ENCODE measurements at places on chromosomes 2 and 18.

DNA sequence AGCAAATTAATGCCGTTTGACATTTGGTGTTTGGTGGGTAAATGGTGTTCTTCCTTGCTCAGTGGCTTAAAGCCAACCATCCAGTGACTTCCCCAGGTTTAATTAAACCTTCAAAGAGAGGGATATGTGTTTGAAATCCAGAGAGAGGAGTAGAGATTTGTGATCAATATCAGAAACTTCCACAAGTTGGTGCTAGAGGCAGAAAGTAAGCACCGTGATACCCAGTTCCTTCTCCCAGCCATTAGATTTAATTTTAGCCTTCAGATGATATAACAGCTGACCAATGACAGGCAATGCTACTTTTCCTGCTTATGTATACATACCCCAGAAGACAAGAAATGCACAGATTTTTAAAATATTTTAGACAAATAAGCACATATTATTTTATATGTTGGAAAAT is 398.5 kb downstream of the CDH2 start:
- no peak for DNase-seq

- DNase-seq = no peak
These were observed 30.2 kb downstream of the ADI1 start for GRCh38 chr2:3488855-3489763.

- DNase-seq = no peak
These were observed 1329.5 kb downstream of the LRP1B start for GRCh38 chr2:140801311-140801710.

DNA sequence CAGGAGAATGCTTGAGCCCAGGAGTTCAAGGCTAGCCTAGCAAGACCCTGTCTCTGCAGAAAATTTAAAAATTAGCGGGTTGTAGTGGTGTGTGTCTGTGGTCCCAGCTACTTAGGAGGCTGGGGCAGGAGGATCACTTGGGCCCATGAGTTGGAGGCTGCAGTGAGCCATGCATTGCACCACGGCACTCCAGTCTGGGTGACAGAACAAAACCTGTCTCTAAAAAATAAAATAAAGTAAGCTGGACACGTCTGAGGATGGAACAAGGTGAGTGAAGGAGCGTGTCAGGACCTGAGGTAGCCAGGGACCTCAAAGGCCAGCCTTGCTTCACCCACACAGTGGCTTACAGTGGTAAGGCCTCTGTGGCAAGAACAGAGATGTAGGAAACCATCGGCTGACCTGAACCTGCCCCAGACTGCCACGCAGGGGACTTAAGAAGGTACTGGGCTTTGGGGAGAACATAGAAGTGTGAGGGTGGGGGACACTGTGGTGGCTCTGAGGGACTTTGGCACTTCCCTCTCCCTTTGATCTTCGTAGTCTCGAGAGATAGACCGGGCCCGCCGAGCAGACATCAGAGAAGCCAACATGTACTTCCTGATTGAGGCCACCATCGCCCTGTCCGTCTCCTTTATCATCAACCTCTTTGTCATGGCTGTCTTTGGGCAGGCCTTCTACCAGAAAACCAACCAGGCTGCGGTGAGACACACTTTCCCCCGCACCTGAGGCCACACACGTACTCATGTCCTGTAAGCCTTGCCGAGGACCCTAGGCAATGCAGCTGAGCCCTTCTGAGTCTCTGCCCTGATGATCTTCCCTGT is 7.5 kb downstream of the SLC11A1 start:
- DNase-seq = no peak

GRCh38 chr2:232480201-232481190 is 7.1 kb downstream of the ECEL1 start:
- DNase-seq = no peak

DNA sequence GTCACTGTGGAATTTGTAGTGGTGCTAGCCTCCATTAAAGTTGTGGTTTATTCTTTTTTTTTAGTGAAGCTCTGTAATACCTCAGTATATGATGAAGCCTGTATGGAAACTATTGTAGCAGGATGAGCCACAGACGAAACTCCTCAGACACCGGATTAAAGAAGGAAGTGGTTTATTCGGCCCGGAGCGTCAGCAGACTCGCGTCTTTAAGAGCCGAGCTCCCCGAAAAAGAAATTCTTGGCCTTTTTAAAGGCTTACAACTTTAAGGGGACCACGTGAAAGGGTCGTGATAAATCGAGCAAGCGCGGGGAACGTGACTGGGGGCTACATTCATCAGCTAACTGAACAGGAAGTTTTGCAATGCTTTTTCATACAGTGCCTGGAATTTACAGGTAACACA is 8.1 kb upstream of the CCL20 start:
- DNase-seq = no peak

DNA sequence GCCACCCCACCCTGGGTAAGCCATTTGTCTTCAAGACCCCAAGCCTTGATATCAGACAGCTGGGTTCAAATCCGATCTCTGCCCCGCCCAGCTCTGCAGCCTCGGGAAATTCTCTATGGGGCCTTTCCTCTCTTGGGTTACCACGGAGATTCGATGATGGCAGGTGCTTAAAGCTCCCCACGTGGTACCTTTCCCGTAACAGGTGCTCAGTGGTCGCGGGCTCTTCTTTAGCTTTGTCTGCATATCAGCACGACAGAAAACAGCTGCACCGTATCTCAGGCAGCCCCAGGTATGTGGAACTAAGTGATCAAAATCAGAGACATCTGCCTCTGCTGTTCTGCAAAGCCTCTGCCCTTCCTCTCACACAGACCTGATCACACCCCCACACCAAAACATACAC is 37.4 kb downstream of the TTC32 start:
- DNase-seq = no peak

DNA sequence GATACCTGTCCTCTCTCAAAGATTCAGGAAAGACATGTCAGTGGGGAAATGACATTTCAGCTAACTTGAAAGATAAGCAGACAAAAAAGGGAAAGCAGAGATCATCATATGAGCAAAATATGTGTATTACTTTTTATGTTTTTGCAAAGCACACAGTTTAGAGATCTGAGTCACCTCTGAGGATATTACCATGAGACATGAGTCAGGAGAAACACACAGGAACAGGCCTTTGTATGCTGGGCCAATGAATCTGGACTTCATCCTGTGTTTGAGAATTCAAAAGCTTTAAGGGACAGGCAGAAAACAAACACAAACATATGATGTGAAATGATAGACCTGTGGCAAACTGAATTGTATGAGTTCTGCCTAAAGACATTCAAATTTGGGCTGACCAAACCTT is 306.0 kb upstream of the EPC2 start:
- no peak for DNase-seq

DNA sequence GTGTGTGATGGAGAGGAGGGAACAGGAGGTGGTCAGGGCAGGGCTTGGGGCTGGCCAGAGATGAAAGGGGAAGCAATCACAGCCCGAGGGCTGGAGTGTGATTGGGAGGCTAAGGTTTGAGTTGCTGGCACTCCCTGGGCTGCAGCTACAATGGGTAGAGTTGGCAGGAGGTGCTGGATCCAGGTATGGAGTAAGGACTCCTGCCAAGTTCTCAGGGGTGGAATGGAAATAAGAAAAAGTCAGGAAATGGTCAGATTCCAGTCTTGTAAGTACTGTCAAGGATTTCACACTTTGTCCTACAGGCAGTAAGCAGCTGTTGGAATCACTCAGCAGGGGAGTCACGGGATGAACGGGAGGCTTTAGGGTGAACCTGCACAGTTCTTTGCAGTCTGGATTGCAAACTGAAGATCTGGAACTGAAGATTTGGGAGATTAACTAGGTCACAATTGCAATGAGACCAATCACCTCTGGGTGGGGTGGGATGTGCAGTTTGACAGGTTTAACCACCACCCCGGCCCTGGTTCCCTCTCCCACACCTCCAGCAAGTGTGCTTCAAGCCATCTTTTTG is 10.9 kb upstream of the INPP5D start:
- DNase-seq = no peak

DNA sequence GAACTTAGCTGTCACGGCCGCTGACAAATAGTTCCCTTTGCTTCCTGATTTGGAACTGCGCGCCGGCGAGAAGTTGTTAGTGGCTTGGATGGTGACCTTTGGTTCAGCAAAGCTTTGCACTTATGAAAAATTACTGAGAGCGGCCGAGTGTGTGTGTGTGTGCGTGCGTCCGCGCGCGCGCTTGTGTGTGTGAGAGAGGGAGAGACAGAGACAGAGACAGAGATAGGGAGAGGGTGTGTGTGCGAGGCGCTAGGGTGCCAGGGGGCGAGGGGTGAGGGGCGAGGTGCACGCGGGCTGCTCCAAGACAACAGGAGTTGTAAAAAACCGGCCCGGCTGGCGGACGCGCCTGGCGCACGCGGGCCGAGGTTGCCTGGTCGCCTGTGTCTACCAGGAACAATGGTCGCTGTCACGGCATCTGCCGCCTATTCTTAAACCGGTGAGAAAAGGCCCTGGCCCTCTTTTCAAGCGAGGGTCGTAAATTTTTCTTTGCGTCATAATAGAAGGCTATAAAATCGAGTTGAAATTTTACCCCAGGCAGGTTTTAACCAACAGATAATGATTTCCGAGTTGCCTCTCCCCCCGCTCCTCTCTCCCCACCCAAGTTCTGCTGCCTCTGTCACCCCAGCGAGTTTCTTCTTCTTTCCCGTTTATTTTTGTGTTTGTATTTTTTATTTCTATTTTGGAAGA is 535 bp downstream of the HOXD3 start:
- peak; percentile 20 for DNase-seq

GRCh38 chr2:17309741-17310339 is 208.4 kb downstream of the RAD51AP2 start:
- DNase-seq = peak; percentile 68

DNA sequence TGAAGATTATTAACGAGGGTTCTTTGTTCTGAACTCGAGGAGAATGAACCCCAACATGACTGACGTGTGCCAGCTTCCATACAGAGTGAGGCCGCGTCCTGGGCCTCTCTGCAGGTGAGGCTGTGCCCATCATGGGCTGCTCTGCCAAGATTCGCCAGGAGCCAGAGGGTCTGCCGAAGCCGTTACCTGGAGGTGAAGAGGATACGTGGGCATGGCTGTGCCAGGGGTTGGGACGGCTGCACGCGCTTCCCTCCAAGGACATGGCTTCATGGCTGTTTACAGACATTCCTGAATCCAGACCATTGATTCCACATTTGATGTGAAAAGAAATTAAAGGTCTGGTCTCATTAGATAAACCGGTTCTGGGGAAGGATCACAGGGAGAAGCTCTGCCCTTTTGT is 211.4 kb upstream of the SALL3 start:
- no peak for DNase-seq
